ENCODE measurements at places on chromosomes 12 and 14.
A peak's percentile ranks its signal among the peaks of the same experiment; 100 is the strongest.

GRCh38 chr12:50508970-50509663, 4.3 kb downstream of the DIP2B start:
- DNase-seq, result no peak

- no peak for DNase-seq
Measured at GRCh38 chr14:44979273-44979672, 17.3 kb downstream of the TOGARAM1 start.

DNA sequence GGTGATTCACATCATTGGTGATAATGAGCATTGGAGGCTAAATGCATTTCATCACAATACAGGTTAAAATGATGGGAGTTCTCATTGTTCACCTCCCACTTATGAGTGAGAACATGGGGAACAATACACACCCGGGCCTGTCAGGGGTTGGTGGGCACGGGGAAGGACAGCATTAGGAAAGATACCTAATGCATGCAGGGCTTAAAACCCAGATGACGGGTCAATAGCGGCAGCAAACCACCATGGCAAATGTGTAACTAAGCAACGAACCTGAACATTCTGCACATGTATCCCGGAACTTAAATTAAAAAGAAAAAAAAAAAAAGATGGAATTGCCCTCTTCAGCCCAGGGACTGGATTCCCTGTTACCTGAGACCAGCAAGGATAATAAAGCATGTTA, 2.3 kb upstream of the LUM start:
- DNase-seq, result no peak

- DNase-seq, result no peak
Measured at GRCh38 chr14:44353805-44354204, 153.3 kb downstream of the FSCB start.

GRCh38 chr12:14905269-14906004, 19.8 kb upstream of the MGP start:
- peak; percentile 73 for DNase-seq

DNA sequence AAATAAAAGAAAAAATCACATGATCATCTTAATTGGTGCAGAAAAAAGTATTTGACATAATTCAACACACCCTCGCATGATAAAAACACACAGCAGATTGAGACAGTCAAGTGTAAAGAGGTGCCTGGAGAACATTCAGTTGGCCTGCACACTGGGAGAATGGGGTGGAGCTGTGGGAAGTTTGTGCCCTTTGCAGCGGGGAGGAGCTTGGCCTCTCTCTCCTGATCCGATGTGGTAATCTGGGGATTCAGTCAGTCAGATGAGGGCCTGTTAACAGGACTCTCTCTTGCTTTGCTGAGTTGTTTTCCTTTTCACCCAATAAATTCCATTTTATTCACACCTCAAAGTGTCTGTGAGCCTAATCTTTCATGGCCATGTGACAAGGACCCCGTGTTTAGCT, 5.9 kb downstream of the SERPINA6 start:
- DNase-seq, result no peak

DNA sequence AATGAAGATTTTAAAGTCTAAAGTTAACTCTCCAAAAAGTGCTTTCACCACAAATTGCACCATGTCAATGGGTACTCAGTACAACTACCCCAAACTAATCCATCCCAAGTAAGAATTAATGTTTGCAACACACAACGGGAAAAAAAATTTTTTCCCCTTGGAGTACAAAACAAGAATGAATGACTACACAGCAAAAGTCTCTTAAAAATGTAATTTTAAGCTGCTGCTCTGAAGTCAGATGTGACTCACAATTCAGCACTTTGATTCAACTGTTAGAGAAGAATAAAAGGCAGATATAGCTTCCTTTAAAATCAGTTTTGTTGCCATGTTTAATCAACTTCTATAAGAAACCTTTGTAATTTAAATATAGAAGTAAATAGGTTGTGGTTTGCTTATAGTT, 42.5 kb upstream of the VPS33A start:
- no peak for DNase-seq

Data from glomerular endothelial cell (primary cell).